Right renal pelvis (tissue), 4 donors: ENCODE measurements at places on chromosomes 11 and 22.

- no peak for DNase-seq
These were observed 2.9 kb downstream of the GRIA4 start for GRCh38 chr11:105612771-105613170.

DNA sequence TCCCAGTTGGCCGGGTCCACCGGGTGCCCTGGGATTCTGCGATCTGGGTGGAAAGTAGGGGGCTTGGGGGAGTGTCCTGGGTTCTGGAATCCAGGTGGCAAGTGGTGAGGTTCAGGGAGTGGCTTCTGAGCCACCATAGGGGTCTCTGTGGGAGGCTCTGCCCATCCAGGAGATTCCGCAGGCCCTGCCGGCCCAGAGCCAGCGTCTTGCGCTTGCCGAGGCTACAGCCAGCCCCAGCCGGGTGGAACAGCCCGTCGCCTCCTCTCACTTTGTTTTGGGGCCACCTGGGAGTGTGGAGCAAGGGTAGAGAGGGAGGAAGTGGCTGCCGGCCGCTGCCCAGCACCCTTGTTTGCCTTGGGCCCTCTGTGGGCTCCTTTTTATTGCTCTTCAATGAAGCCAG is 60.6 kb upstream of the PPP6R3 start:
- no peak for DNase-seq

DNA sequence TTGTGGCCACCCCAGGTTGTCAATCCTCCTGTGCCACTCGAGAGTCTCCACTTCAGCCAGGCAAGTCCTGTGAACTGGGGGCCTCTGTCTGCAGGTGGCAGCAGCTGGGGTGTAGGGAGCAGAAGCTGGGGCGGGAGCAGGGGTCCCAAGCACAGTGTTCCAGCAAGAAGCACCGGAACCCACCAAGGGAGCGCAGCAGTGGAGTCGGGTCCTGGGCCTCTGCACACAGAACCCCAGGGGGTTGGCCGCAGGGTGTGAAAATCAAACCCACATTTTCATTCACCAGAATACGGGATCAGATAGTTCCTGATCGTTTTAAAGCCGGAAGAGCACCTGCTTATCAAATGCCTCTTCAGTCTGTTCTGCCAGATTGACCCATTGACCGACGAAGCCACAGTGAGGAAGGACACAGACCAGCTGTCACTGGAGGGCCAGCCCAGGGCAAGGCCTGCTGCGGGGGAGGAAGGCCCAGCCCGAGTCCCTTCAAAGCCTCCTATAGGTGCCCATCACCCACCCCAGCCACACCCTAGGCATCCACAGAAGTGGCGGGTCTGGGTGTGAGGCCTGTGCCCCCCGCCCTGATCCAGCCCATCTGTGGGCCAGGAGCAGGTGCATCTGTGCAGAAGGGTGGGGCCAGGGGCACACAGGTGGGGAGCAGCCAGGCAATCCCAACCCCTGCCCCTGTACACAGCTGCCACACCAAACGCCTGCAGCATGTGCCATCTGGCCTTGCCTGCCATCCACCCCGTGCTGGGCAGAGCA is 34.1 kb downstream of the RSPH14 start:
- DNase-seq, result no peak

- DNase-seq, result no peak
These were observed 1.8 kb downstream of the CELF1 start for GRCh38 chr11:47551086-47551485.

GRCh38 chr11:44286268-44286880 is 23.6 kb downstream of the ALX4 start:
- DNase-seq, result no peak

- DNase-seq, result no peak
These were observed 38.0 kb downstream of the TMEM123 start for GRCh38 chr11:102414559-102414958.

DNA sequence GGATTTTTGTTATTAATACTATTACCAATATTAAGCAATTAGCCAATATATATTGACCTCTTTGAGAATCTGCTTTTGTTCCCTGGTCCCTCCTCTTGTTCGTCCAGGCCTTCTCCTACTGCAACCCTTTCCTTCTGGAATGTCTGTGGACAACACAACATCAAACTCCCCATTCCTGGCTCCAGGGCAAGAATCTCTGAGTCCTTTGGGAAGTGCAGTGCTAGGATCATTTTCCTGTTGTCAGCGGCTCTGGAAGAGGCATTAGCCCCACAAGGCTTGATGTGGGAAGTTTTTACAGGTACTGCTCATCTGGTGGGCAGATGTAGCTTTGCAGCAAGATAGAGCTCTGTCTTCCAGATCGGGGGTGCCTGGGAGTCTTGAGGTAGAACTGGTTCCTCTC is 74.3 kb downstream of the RPUSD4 start:
- DNase-seq, result no peak

- DNase-seq, result no peak
These were observed 2.2 kb upstream of the VPS11 start for GRCh38 chr11:119065369-119065768.

GRCh38 chr11:17256512-17256911 is 20.0 kb upstream of the NUCB2 start:
- DNase-seq, result no peak

DNA sequence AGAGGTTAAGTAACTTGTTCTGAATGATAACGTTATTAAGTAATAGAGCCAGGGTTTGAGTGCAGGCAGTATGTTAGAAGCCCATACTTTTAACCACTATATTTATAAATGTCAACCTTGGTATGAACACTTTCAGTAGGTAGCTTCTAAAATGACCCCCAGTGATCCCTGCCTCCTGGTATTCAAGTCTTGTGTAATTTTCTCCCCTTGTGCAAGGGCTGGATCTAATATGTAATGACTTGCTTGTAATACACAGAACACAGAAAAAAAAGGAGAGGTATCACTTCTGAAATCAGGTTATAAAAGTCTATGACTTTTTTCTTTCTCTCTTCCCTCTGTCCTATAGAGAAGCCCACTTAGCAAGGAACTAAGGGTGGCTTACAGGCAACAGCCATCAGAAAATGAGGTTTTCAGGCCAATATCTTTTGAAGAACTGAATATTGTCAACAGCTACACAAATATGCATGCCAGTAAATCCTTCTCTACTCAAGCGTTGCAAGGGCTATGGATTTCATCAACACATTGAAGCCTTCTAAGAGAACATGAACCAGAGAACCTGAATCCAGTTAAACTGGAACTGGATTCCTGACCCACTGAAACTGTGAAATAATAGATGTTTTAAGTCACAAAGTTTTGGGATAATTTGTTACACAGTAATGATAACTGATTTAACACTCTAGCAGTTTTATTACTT is 712.3 kb downstream of the METTL15 start:
- DNase-seq, result no peak

GRCh38 chr22:43955883-43956782 is 891 bp downstream of the SAMM50 start:
- DNase-seq, result no peak

DNA sequence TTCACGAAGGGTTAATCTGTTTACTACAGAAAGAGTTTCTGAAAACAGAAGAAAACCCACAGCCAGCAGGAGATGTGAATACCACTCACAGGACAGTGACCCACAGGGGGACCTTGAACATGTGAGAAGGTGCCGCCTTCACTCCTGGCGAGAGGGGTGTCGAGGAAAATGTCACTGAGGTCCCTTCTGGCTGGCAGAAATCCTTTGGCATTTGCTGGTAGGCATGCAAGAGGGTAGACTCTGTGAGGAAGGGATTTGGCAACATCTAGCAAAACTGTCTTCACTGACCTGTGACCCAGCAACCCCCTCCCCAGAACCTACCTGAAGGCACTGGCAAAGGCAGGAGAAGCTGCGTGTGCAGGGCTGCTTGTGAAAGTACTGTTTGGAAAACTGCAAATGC is 8.6 kb downstream of the KCNQ1 start:
- DNase-seq, result no peak

DNA sequence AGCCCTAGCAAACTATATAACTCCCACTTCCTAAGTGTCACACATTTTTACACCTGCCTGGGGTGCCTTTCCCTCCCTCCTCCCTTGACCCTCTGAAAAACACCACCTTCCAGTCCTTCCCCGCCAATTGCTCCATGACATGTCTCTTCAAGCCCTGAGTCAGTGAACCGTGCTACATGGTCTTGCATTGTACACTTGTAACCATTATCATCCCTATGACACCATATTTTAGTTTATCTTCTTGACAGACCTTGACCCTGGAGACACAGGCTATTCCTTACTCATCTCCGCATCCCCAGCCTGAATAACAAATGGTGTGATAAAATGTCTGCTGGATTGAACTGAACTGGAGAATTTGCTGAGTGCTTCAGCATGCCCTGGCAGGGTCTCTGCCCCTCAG is 36.9 kb downstream of the TNKS1BP1 start:
- DNase-seq, result no peak

DNA sequence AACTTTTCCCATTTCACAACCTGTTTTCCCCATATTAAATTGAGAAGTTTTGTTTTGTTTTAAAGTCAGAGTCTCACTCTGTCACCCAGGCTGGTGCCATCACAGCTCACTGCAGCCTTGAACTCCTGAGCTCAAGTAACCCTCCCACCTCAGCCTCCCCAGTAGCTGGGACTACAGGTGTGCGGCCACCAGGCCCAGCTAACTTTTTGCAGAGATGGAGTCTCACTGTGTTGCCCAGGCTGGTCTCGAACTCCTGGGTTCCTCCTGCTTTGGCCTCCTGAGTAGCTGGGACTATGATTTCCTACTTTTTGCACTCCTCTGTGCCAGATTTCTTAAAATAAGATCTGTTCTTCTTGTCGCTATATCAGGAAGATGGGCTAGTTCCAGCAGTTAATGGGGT is 44.9 kb downstream of the GNB1L start:
- DNase-seq, result no peak

DNA sequence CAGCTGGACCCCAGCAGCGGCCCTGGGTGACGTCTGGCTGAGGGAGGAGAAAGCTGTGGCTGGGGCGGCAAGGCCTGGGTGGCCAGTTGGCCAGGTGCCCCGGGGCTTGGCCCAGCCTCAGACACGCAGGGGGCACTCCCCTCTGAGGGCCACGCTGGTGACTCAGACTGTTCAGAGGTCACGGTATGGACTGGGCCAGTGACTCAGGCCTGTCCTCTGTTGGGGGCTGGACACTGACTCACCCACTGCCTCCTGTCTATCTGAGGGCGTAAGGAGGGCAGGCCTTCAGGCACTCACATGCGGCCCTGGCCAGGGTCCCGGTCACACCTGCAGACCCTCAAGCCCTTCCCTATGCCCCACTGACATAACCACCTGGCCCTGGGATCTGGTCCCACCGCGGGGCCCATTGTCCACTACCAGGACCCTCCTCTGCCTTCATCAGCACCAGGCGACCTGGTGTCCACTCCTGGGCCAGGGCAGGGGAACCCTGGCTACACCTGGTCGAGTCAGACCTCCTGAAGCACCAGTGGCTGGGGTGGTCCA is 3.7 kb upstream of the MUC5AC start:
- no peak for DNase-seq

DNA sequence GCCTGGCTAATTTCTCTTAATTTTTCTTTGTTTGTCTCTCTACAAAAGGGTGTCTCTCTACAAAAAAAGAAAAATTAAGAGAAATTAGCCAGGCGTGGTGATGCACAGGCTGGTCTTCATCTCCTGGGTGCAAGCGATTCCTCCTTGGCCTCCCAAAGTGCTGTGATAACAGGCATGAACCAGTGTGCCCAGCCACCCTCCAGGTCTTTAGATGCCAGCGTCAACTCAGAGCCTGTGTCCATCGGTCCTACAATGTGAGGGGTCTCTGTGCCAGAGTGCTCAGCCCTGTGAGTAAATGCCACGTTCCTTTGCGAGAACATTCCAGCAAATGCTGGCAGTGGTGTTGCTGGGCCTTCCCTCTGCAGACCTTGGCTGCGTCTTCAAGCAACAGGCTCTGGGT is 62.7 kb downstream of the IGF2 start:
- DNase-seq, result no peak

DNA sequence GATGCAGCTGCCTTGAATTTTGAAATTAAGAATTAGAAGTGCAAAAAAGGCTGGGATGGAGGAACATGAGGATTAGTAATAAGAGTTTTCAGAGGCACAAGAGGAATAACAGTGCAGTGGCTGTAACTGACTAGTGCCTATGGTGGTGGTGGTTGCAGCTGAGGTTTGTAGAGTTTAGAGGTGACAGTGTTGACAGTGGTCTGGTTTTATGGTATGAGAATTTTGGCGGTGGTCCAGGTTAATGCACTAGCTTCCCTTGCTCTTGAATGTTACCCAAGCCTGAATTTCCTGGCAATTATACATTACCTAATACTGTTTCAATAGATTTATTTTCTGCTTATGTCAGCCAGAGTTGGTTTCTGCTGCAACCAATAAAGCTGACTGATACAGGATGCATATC is 112.8 kb upstream of the C11orf87 start:
- no peak for DNase-seq

GRCh38 chr22:49208768-49209252 is 618.9 kb downstream of the BRD1 start:
- peak; percentile 15 for DNase-seq

- DNase-seq, result no peak
These were observed 274.2 kb downstream of the CASP12 start for GRCh38 chr11:104624021-104624420.

GRCh38 chr11:122836916-122837315 is 1.4 kb upstream of the CRTAM start:
- DNase-seq, result no peak

- no peak for DNase-seq
These were observed 54.0 kb downstream of the CCDC34 start for GRCh38 chr11:27309046-27309445.

GRCh38 chr11:59610289-59610688 is 5.3 kb downstream of the OSBP start:
- DNase-seq, result no peak

- no peak for DNase-seq
These were observed 9.4 kb upstream of the PLEKHB1 start for GRCh38 chr11:73637012-73637411.

- no peak for DNase-seq
These were observed 128.9 kb downstream of the RBFOX2 start for GRCh38 chr22:35899736-35900135.

DNA sequence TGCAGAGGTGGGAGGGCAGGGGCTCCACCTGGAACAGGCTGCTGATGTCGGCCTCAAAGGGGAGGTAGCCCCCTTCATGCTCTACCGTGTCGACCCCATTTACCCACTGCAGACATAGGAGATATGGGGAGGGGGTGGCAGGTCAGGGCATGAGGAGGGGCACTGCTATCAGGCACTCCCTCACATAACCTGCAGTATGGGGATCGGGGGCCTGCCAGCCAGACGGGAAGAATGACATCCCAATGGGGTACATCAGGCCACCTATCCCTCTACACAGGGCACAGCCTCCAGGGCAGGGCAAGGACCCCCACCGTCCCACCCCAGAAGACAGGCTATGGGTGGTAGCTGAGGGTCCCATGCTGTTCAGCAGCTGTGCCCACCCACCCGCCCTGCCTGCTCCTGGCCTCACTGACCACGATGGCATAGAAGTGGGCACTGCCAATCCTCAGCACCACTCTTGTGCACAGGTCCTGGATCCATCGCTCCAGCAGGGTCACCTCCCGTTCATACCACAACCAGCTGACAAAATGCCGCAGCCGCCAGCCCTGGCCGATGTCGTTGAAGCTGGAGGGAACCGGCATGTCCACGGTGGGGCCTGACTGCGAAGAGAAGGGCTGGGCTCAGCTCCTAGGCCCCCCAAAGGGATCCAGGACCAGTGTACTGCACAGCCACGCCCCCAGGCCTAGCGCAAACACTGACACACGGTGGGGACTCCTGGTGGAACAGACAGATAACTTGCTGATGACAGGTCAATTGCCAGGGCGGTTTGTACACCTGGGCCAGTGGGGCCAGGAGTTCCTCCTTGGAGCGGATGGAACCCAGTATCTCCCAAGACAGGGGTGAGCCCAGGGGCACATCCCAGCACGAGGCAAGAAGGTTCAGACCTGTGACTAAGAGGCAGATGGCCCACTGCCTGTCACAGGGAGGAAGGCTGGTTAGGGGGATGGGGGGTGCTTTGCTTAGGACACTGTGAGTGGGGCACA is 24.1 kb downstream of the RGL4 start:
- DNase-seq, result no peak

- DNase-seq, result no peak
These were observed 24.1 kb upstream of the TUB start for GRCh38 chr11:8056810-8057463.
